ENCODE measurements at places on chromosomes 1 and 21.

DNA sequence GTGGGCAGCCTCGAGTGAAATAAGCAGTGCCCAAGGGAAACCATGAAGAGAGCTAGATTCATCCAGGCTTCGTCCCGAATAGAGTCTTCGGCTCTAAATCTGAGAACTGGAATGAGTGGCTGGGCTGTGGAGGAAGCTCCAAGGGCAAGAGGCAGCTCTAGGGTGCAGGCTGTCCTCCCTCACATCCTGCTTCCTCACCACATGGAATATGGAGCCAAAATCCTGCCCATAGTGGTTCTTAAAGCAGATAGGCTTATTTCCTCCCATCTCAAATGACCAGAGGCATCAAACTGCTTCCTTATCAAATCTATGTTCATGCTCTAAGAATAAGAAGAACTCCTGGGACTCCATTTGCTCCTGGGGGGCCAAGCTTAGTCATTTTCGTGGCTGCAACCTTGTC, 2.5 kb downstream of the IL24 start:
- DNase-seq, result no peak

- no peak for DNase-seq
Measured at GRCh38 chr1:246794828-246795671, 70.8 kb downstream of the SCCPDH start.

DNA sequence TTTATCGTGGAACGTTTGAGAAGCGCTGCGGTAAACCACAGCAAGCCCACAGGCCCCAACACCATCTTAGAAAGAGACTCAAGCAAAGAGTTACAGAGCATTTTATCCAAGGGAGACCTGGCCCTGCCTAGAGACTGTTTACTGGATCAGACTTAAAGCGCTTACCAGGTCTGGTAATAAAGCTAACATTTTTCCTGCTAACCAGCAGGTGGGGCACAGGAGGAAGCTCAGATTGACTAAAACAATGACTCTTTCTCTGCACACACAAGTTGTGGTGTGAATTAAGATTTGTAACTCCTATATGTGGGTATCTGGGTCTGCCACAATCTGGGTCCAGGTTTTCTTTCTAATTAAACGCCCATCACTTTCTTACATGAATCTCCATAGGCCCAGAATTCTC, 136.5 kb upstream of the ETS2 start:
- DNase-seq, result no peak

DNA sequence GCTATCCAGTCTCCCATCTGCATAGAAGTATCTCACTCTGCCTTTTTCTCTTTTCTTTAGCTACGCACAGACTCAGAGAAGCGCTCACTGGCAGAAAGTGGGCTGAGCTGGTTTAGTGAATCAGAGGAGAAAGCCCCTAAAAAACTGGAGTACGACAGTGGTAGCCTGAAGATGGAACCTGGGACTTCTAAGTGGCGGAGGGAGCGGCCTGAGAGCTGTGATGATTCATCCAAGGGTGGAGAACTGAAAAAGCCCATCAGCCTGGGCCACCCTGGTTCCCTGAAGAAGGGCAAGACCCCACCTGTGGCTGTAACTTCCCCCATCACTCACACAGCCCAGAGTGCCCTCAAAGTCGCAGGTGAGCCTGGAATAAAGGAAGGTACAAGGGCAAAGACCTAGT, 48.0 kb upstream of the IPO9 start:
- no peak for DNase-seq

- DNase-seq, result no peak
Measured at GRCh38 chr1:155993595-155993994, 15.2 kb upstream of the ARHGEF2 start.

DNA sequence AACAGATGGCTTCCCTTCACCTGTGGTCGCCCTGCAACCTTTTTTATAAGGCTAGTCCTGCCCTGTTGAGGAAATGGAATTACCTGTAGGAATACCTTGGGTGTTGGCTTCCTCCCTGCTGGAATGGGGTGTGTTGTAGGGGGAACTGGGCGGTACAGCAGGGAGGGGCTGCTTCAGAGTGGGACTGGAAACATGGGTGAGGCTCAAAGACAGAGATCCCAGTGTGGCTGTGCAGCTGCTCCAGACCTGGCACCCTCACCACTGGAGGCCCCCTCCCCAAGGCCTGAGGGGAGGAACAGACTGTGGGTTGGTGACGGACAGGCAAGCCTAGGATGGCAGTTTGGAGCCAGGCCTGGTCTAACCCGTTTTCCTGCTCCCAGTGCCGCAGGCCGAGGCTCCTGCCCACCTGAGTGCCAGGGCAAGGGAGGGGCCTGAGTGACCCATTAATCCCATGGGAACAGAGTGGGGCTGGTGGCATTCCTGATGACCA, 4.5 kb downstream of the EFNA3 start:
- no peak for DNase-seq

DNA sequence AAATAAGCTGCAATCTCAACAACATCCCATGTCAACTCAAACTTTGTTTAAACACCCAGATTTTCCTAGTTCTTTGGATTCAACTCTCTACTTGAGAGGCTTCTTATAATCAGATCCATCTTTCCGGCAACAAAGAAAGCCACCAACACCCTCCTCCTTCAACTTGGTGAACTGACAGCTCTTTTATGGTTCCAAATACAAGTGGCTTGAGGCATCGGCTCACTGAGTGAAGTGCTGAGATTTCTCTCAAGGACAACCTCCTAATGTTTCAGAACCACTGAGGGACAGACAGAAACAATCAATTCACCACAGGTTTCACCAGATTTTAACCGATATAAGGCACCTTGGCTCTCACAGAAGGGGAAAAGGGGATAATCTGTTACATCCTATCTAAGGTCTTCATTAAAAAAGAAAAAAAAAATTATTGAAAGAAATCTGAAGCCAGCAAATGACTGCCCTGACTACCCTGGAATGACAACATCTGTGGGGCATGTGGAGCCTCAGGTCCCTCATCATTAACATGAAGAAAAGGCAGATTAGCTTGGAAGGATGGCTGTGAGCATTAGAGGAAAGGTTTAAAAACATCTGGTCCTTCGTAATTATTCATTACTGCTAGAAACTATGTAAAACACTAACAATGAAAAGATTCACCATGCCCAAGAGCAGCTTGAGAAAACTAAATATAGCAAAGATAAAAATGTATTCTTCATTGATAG, 50.9 kb downstream of the PTPN14 start:
- DNase-seq, result no peak

- DNase-seq, result no peak
Measured at GRCh38 chr1:201491896-201492511, 14.9 kb downstream of the CSRP1 start.

GRCh38 chr1:94552071-94552586, 10.6 kb upstream of the F3 start:
- DNase-seq, result no peak

- DNase-seq, result no peak
Measured at GRCh38 chr1:245960171-245960570, 546.9 kb downstream of the SMYD3 start.

DNA sequence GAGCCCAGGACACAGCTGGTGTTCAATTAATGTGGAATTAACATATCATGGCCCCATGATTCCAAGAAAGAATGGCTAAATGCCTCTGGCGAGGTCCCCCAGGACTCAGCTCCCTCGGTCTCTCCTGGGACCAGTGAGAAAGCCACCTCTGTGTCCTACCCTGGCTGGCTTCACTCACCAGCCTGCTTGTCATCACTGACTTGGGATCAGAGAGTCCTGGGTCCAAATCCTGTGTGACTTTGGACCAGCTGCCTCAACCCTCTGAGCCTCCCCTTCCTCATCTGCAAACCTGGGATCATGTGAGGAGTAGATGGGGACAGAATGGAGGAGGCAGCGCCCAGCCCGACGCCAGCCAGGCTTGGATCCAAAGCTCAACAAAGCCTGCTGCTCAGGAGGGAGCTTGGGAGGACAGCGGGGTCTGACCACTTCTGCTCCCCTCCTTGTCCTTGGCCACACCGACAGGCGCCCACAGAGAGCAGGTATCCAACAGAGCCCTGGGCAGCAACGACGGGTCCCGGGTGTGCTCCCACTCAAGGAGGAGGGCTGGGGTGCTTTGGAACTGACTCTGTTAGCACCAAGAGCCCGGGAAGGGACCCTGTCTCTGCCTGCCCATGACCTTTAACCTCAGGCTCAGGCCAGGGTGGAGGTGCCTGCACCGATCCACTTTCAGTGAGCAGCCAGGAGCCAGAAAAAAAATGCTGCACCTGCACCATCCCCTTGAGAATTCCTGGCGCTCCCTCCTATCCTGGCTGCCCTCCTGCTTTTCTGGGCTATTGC, 3.2 kb downstream of the SH2D5 start:
- peak; percentile 29 for DNase-seq

GRCh38 chr1:43277116-43277876, 7.5 kb downstream of the TMEM125 start:
- DNase-seq, result no peak

GRCh38 chr1:30171537-30172298, 551.7 kb downstream of the MATN1 start:
- DNase-seq, result no peak

- DNase-seq, result peak; percentile 67
Measured at GRCh38 chr1:184664042-184664660, 90.5 kb downstream of the EDEM3 start.

GRCh38 chr1:212909652-212910063, 40.7 kb upstream of the VASH2 start:
- no peak for DNase-seq

DNA sequence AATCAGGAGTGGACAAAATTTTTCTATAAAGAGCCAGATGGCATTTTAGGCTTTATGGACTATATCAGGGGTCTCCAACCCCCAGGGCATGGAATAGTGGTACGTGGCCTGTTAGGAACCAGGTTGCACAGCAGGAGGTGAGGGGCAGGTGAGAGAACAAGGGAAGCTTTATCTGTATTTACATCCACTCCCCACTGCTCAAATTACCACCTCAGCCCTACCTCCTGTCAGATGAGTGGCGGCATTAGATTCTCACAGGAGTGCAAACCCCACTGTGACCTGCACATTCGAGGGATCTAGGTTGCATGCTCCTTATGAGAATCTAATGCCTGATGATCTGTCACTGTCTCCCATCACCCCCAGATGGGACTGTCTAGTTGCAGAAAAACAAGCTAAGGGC, 13.9 kb downstream of the PHTF1 start:
- no peak for DNase-seq

- no peak for DNase-seq
Measured at GRCh38 chr1:116704278-116704677, 36.7 kb upstream of the IGSF3 start.

DNA sequence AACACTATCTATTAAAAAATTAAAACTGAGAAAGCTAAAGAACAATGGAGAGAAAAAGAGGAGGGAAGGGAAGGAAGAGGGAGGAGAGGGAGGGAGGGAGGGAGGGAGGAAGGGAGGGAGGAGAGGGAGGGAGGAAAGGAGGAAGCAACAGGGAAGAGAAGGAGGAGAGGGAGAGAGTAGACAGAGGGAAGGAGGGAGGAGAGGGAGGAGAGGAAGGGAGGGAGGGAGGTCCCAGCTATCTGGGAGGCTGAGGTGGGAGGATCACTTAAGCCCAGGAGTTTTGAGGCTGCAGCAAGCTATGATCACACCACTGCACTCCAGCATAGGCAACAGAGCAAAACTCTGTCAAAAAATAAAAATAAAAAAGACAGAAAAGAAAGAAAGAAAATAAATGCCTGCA, 16.5 kb downstream of the ZBTB17 start:
- DNase-seq, result no peak

DNA sequence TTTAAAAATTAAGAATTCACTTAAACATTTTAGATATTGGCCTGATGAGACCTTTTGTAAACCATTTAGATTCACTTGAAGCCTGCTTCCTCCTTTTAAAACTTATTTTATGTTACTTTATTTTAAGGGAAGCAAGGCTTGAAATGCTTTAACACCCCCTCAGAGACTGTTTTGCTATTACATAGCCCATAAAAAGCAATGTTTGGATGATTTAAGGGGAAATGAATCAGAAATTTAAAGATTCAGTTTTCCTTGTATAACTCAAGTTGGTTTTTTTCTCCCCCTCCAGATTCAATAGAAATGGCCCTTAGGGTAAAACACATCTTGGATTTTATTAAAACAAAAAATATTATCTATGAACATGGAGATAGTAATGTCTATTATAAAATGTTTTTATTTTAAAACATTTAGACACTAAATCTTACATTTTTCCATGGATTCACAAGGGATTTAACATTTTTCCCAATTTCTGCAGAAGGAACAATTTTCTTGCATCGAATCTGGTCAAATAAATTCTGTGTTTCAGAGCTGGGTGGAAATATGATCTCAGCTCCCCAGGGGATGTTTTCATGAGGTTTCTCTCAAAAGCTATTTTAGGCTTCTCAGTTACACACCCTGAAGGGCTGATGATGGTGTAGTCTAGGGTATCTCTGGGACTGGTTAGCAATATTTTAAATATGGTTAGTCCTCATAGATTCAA, 69.3 kb upstream of the WARS2 start:
- no peak for DNase-seq

DNA sequence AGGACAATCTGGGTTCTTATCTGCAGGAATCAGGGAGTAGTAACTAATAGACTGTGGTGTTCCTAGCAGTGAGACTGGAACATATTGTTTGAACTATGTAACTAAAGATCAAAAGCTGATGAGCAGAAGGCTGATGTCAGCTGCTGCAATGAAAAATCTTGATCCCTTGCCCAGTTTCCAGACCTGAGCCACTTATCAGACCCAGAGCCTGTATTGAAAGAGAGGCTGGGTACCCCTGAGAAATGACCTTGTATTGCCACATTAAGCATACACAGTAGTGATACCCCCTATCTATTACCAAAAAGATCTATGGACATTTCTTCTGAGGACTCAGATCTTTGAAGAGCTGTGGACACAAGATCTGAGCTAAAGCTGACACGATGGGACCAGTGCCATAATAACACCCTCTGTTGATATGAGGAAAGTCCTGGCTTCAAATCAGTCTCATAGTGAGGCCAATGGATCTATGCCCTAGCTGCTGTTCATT, 178.0 kb upstream of the GALNT2 start:
- DNase-seq, result no peak

DNA sequence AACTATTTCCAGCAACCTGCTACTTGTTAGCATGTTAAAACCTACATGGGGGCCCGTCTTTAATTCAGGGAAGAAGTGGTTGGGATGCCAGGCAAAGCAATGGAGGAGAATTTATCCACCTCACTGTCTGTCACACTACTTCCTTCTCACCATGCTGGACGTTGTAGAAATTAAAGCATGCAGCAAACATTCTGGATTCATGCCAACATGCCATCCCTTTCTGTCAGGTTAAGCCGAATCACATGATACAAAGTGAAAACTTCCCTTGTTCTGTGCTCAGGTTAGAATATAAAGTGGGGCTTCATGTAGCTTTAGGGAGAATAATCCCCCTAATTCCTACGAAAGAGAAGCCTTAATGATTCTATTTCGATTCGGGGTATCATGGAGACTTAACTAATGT, 95.5 kb downstream of the ERG start:
- DNase-seq, result no peak

DNA sequence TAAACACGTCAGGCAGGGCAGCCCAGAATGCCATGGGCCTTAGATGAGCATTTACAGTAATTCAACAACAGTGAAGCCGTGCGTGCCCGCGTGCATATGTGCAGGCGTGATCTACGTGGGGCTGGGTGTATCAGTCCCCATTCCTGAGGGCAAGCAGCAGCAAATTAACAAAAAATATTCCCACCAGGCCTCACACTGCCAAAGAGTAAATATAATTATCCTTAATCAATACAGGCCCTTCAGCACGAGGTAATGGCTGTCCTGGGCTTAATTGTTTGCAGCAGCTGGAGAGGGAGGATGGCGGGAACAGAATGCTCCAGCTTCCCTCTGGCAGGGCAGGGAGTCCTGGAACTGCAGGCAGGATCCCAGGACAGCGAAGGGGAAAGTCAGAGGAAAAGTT, 91.8 kb downstream of the DDX20 start:
- no peak for DNase-seq

- DNase-seq, result peak; percentile 30
Measured at GRCh38 chr1:101025283-101025656, 314 bp downstream of the DPH5 start.

Measured in activated naive CD8-positive, alpha-beta T cell treated with anti-CD3 and anti-CD28 coated beads, Interleukin-2, amount 10 ng/mL, durations not matched to agents 7 days and 5 days (primary cell).